ENCODE measurements at places on chromosomes 5 and 9. TPM values are rescaled to one million over a fixed set of nuclear protein-coding genes. Genes with fewer than 3 reads are reported as not detected.
A peak's percentile ranks its signal among the peaks of the same experiment; 100 is the strongest.

The TOPORS gene
- 19.6 TPM for total RNA-seq

DNA sequence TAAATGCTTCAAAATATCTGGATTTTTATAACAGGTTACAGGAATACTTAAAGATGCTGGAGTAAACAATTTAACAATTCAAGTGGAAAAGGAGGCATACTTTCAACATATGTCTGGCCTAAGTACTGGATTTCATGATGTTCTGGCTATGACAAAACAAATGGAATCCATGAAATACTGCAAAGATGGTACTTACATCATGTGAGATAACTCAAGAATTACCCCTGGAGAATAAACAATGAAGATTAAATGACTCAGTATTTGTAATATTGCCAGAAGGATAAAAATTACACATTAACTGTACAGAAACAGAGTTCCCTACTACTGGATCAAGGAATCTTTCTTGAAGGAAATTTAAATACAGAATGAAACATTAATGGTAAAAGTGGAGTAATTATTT is 35.6 kb downstream of the SLC30A5 start:
- no peak for DNase-seq

The FBXL7 gene
- 32.6 TPM for total RNA-seq

DNA sequence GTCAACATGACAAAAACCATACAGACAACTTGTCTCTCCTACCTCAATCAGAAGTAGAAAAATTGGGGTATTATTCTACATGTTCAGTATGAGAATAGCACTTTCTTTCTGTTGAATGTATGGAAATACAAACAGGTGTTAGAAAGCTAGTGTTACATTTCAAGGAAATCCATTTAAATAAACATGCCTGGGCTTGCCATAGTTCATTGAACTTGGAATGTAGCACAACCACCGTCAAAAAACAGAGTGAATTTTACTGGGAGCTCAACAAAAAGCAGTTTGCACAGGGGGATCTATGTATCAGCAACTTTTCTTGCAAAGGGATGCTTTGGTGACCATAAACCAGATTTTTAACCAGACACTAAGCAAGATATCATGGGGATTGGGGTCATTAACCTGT is 307.9 kb upstream of the SMARCA2 start:
- DNase-seq: no peak

The SYK gene
- not detected for total RNA-seq

- no peak for DNase-seq
These were observed 29.9 kb upstream of the DENND1A start for GRCh38 chr9:123959787-123960186.

DNA sequence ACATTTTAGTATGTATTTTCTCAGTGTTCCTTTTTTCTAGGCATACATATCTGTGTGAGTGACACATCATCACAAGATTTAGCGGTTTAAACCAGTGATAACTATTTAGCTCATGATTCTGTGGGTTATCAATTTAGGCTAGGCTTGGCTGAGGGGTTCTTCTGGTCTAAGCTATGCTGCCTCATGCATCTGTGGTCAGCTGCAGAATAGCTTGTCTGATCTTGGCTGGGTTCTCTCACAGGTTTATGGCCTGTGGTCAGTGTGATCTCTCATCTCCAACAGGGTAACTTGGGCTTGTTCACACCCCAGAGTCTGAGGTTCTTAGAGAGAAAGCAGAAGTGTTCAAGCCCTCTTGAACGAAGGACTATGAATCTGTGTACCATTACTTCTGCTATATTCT is 363.3 kb downstream of the KDM4C start:
- no peak for DNase-seq

- DNase-seq: peak; percentile 91
These were observed 781 bp downstream of the FOXD1 start for GRCh38 chr5:73447530-73448462.

- DNase-seq: no peak
These were observed 5.6 kb upstream of the APC start for GRCh38 chr5:112732131-112732530.

- DNase-seq: no peak
These were observed 26.6 kb downstream of the IDNK start for GRCh38 chr9:83649515-83649914.

The LECT2 gene
- not detected for total RNA-seq

DNA sequence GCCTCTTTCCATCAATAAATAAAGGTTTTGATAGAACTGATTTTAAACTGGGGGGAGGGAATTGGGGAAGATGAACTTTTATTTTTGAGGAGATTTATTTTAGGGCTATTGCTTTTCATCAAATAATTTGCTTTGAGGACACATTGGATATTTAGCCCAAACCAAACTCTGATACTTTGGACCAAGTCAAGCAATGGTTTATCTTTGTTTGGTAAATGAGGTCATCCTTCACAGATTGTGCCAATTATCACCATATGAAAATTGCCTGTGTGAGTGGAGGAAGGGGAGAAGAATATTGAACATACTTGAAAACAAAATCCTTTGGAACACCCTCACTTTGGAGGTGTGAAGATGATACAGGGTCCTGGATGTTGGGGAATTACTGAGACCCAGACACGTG is 176.9 kb upstream of the CD180 start:
- no peak for DNase-seq

DNA sequence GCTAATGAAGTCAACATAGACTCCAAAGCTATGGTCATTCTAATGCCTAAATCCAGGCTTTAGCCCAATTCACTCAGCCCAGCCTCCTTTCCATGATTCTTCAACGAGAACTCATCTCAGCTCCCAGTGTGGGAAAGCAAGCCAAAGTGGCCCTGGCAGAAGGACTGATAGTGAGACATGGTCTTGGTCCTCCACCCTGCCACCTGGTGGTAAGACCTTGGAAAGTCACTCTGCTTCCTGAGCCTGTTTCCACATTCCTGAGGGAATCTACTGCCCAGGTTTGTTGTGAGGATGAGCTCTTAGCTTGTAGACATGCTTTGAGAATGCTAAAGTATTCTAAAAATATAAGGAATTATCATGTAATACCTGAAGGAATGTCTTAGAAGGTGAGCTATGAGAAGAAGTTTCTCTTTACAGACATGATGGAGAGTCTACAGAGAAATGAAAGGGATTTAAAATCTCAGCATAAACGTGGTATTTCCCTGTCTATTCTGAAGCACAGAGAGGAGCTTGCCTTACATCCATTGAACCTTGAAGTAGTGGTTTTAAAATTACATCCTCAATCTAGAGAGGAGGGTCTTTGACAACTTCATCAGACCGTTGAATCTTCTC is 173.5 kb downstream of the TRIM32 start:
- no peak for DNase-seq

GRCh38 chr9:136645903-136646754 is 16.6 kb upstream of the EGFL7 start:
- DNase-seq: no peak

- DNase-seq: no peak
These were observed 226.3 kb downstream of the SMARCA2 start for GRCh38 chr9:2241461-2241835.

DNA sequence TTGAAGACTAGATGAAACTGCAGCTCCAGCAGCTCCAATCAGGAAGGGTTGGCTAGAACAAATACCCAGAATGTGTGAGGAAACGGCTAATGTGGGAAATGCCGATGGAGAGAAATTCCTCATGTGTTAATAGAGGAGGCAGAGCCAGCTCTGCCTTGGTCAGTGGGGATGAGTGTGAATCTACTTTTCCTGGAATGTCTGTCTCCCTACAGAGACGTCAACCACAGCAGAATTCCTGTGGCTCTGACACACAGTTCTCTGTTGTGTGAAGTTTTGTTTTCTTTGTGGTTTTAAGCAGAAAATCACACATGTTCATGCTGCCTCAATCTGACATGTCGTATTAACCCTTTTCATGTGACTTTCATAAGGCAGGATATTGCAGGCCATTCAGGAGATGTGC is 476.6 kb upstream of the WWC1 start:
- DNase-seq: no peak

DNA sequence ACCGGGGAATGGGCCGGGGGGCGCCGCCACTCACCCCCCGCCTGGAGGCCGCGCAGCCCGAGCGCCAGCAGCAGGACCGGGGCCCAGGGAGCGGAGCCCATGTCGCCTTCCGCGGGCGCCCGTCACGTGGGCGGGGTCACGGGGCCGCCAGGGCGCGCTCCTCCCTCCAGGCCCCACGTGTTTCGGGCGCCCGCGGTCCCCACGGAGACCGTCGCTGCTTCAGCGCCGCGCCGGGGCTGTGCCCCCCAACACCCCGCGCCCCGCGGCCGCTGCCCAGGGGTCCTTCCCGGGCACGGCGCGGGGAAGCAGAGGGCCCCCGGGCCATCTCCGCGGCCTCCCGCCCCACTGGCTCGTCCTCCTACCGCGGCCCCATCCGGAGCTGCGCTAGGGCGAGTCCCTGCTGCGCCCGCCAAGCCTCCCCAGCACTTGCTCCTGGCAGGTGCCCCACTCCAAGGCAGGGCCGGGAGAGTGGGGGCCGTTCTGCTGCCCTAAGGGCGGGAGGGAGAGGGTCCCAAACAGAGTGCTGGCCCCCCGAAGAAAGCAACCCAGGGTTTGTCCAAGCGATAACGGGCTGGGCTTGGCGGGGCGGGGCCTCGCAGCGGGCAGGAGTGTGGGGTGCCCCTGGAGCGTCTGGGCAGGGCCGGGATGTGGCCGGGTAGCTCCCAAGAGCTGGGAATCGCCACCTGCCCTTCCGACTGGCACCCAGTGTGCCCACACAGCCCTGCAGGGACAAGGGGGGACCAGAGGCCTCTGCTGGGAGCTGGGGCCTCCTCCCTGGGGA is at the start of gene DPP7:
Gene DPP7, minus strand, starts transcription at position 121 of the 781 bp plus-strand sequence. Its CDS starts 20 bp downstream, at position 101.
- DNase-seq: peak; percentile 84

DNA sequence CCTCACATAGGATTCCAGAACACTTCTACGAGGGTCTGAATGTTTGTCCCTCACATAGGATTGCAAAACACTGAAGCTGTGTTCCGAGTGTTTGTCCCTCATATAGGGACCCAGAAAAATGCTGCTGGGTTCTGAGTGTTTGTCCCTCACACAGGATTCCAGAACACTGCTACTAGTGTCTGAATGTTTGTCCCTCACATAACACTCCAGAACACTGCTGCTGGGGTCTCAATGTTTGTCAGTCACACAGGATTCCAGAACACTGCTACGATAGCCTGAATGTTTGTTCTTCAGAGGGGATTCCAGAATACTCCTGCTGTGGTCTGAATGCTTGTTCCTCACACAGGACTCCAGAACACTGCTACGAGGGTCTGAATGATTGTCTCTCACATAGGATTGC is 218.7 kb downstream of the FOXD4L6 start:
- no peak for DNase-seq

The CARTPT gene
- not detected for total RNA-seq

DNA sequence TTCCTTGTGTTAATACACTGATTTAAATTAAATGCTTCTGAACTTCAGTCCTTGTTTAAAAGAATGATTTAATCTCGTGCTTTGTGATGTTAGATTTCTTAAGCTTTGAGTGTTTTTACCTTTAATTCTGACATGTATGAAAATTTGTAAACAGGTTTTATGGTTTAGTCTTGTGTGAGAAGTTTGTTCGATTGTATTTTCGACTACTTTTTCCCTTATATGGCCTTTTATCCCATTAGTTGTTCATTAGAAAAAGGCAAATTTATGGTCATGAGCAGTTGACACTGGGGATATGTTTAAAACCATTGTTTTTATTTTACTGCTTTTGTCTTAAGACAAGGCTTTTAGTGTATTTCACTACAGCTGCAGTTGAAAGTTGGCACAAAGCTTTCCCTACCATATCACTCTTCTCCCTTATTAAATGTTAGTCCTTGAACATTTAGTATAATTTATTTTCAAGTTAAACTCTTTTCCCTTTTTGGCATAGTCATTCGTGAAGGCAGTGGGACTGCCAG is 3.3 kb downstream of the UBE2R2 start:
- DNase-seq: no peak

- DNase-seq: no peak
These were observed 200.4 kb downstream of the SREK1 start for GRCh38 chr5:66344544-66344943.

GRCh38 chr5:8033261-8033660 is 164.3 kb downstream of the MTRR start:
- DNase-seq: no peak

DNA sequence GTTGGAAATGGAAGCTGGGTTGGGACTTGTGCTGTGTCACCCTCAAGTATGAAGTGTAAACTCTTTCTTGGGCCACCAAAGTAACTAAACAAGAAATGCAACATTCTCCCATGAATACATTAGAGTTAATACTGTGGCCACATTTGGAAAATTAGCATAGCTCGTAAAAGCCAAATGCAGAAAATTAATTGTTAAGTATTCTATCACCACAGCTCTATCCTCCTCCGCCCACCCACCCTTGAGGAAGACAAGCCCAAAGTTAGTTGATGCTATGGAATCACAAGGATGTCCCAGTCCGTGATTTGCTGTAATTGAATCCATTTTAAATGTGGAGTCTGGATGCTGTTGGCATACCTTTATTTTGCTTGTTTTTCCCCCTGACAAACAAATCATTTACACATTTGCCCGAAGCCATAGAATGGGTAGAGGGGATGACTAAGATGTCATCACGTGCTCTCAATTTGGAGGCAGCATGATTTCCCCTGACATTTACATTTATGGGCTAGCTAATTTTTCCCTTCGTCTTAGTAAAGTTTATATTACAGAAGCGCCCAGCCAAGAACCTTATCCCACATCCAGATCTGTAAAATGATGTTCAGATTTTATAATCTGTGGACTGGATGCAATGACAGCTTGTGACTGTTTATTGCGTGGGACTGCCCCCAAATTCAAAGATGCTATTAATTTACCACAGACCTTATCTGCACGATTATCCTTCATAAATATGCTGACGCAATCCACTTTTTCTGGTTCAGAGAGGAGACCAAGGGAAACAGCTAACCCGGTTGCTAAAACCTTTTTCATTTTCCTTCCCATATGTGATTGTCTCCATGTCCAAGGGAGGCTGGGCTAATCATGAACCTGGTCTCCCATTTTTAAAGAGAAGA is 3.7 kb downstream of the MSX2 start:
- DNase-seq: no peak

DNA sequence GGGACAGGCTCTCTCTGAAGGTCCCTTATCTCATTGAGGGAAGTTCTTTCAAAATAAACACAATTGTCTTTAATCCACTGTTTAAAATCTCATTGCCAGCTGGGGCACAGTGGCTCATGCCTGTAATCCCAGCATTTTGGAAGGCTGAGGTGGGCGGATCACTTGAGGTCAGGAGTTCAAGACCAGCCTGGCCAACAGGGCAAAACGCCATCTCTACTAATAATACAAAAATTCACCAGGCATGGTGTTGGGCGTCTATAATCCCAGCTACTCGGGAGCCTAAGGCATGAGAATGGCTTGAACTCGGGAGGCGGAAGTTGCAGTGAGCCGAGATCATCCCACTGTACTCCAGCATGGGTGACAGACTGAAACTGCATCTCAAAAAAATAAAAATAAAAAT is 8.3 kb upstream of the NDFIP1 start:
- DNase-seq: no peak

The PCDH1 gene
- total RNA-seq: 10.9 TPM

DNA sequence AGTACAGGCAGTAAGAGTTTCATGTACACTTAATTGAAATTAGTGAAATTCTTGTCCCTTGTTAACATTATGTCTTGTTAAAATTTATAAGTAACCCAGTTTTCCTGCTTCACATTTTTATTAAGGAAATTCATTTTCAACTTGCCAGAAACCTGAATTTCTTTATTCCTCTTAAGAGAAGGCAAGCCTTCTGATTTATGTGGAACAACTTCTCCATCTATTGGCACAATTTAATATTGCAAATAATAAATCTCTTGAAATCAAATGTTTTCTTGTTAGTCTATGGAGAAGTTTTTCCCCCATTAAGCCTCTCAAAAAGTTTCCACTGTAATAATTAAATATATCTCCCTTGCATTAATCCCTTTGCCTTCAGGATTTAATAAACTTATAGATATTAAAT is 33.8 kb upstream of the ACO1 start:
- DNase-seq: no peak

Data from chondrocyte (in vitro differentiated cells).